ENCODE measurements at places on chromosomes 5 and 9. TPM values are rescaled to one million over a fixed set of nuclear protein-coding genes. Genes with fewer than 3 reads are reported as not detected.

DNA sequence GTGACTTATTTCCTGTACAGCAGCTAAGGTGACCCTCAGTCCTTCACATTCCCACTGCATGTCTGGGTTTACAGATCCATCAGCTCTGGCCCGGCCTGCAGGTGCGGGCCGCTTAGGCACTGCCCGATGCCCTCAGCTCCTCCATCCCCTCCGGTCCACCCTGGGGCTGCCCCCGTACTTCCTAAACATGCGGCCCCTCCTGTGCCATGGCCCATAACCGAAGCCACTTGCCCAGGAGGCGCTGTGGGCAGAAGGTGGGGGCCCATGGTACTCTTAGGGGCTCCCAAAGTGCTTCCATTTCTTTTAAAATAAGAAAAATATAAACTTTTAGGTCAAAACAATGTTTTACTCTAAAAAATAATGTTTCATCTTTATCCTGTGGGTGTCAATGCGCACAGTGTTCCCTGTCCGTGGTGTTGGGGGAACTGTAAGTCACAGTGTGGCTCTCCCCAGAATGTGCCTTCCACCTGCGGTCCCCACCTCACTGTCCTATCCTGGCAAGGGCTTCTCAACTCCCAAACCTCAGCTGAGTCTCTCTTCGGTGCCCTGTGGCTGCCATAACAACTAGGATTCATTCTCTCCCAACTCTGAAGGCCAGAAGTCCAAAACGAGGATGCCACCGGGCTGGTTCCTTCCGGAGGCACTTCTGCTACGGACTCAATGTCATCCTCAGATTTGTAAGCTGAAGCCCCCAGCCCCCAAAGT, 132.7 kb upstream of the LPCAT1 start:
- DNase-seq = no peak

GRCh38 chr5:34511915-34512314, 144.2 kb upstream of the RAI14 start:
- DNase-seq = no peak

GRCh38 chr5:172800088-172800551, 29.1 kb upstream of the DUSP1 start:
- peak; percentile 97 for DNase-seq

DNA sequence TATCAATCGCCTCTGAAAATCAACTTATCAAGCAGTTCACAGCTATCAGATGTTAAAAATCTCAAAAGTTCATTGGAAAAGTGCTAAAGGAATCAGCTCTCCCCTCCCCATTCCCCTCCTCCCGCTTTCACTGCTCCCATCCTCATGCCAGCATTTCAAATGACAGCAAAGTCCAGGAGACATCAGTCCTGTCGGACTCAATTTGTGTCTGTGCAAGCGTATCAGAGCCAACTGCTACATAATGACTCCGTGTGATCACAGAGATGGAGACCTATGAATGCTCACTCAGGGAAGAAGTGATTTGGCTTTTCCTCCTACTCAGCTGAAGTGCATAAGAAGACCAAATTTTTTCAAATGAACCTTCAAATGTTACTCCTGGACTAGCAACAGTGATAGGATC, 937.2 kb upstream of the DMAC1 start:
- no peak for DNase-seq

The FGF10 gene
- not detected for total RNA-seq

- no peak for DNase-seq
Measured at GRCh38 chr9:69593301-69593700, 78.9 kb downstream of the APBA1 start.

The TESK1 gene
- total RNA-seq = 33.3 TPM

DNA sequence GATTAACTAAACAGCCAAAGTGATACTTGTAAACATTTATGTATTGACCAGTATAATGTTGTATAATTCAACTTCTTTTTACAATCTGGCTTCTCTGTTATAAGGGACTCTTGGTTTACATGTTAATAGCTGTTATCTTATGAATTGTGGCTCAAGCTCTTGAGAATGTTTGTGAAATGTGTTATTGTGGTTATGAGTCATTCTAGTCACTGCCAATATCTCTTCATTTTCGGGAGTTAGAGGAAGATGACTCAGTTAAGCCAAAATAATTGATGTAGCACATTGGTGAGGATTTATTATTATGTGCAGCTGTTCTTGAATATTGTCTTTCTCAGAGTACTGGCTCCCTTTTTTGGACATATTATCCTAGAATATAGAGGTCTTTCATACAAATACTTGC, 655.2 kb upstream of the RIOK2 start:
- DNase-seq = peak; percentile 93

DNA sequence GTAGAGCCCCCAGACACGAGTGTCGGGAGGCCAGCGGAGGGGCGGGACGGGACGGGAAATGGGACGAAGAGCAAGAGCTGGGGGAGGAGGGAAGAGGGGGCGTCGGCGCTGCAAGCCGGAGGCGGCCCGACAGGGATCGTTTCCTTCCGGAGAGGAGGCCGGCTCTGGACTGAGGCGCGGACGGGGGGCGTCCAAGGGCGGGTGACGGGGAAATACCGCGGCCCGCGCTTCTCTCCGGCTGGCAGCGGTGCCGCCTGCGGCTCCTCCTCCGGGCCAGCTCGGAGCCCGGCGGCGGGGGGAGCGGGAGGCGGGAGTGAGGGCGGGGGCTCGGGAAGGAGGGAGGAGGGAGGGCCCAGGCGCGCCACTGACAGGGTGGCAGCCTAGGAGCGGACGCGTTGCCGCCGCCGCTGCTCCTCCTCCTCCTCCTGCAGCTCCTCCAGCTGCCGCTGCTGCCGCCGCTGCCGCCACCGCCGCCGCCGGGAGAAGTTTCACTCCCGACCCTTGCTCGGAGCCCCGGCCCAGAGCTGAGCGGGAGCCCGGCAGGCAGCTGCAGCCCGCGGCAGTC, at the start of gene CHSY3:
Gene CHSY3, plus strand, starts transcription at position 364 of the 565 bp plus-strand sequence.
- peak; percentile 25 for DNase-seq

The KCNV2 gene
- not detected for total RNA-seq

The SLC46A2 gene
- total RNA-seq = not detected

The ENC1 gene
- 38.4 TPM for total RNA-seq

DNA sequence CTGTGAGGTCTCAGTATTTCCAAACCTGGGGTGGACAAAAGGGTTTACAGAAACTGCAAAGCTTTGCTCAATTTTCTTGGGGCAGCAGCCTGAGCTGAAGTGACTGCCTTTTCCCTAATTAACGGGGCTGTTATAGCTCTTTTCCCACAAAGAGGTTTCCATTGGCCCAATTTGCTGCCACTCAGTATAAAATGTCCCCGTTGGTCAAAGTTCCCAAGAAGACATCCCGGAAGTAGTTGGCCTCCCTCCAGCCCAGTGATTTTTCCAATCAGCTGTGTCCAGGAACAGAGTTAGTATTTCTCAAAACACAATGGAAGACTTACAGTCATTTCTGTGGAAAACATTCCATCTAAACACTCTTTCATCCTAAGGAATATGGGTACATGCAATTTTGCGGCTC, 643.6 kb downstream of the ACTL7B start:
- DNase-seq = no peak

DNA sequence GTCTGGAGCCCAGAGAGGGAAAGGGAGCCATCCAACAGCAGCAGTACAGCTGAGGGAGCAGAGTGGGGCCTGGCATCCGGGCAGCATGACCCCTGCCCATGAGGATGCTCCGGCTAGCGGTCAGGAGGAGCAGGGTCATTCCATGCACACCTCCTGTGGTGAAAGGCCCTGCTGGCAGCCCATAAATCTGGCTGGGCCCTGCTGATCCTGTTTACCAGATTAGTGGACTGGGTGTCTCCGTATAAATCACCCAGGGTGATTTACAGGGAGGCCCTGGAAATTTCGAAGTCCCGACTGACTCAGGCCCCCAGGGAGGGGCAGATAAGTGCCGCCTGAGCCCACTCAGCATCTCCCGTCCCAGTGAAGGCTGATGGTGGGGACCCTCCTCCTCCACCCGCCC, 117.6 kb upstream of the HAND1 start:
- no peak for DNase-seq

The HSD17B3 gene
- total RNA-seq = not detected

The ARL14EPL gene
- not detected for total RNA-seq

DNA sequence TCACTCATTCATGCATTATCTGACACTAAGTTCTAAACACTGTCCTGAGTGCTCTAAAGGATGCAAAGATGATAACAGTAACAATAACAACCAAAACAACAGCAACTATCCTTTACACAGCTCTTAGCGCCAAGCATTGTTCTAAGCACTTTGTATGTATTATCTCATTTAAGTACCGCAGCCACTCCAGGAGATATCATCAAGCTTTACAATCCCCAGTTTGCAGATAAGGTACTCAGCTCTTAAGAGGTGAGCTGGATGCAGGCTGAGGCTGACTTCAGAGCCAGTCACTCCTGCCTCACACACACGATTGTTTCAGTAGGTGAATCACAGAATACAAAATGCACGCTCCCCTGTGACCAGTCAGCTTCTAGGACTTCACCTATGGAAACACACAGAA, 141.8 kb downstream of the PAX5 start:
- no peak for DNase-seq

GRCh38 chr9:134775081-134775951, 105.3 kb upstream of the FCN2 start:
- DNase-seq = peak; percentile 89

The LRRC26 gene
- not detected for total RNA-seq

DNA sequence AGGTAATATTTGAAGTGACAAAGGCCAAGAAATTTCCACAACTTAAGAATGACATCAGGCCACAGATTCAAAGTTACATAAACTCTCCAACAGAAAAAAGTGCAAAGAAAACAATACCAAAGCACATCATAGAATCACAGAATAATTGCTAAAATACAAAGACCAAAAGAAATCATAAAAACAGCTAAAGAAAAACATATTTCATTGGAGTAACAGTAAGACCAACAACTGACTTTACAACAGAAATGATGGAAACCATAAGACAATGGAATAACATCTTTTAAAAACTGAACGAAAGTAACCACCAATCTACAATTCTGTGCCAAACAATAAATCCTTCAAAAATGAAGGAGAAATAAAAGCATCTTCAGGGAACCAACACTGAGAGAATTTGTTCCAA, 38.3 kb downstream of the ZDHHC21 start:
- no peak for DNase-seq

All from HFFc6 (cell line).